Ascending aorta (tissue), 2 donors: ENCODE measurements at places on chromosomes 12 and 14. TPM values are rescaled to one million over a fixed set of nuclear protein-coding genes. Genes with fewer than 3 reads are reported as not detected.
A peak's percentile ranks its signal among the peaks of the same experiment; 100 is the strongest.

- no peaks in the 10 kb centered on the region for H3K27me3 ChIP-seq
- no peak overlapping the region for H3K4me3 ChIP-seq
- H3K36me3 ChIP-seq: no peaks in the 10 kb centered on the region
These were observed 85.7 kb downstream of the PPP2R5E start for GRCh38 chr14:63457498-63457897.

DNA sequence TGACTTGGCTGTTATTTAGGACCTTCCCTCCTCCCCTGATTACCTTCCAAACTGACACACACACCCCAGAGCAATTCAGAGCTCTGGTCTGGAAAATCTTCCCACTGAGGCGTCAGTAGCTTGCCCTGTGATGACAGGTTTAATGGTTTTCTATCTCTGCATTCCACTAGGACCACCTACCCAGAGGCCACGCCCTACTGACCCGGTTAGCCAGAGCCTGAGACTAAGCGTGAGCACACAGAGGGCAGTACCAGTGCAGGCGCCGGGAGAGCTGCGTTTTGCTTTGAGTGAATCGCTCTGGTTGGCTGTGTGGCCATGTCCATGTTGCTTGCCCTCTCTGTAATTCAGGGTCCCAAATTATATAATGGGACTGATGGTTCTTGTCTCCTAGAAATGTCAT is 36.2 kb upstream of the ATP2A2 start:
- H3K4me1 ChIP-seq: peaks cover 24% of the 10 kb centered on the region
- DNase-seq: no peak
- H3K4me3 ChIP-seq: no peak overlapping the region
- H3K27me3 ChIP-seq: no peaks in the 10 kb centered on the region
- H3K36me3 ChIP-seq: no peaks in the 10 kb centered on the region

GRCh38 chr12:126706300-126706699 is 1560.7 kb upstream of the TMEM132C start:
- no peak overlapping the region for H3K4me3 ChIP-seq
- H3K27me3 ChIP-seq: no peaks in the 10 kb centered on the region
- DNase-seq: no peak
- H3K36me3 ChIP-seq: no peaks in the 10 kb centered on the region
- H3K27ac ChIP-seq: no peak overlapping the region

DNA sequence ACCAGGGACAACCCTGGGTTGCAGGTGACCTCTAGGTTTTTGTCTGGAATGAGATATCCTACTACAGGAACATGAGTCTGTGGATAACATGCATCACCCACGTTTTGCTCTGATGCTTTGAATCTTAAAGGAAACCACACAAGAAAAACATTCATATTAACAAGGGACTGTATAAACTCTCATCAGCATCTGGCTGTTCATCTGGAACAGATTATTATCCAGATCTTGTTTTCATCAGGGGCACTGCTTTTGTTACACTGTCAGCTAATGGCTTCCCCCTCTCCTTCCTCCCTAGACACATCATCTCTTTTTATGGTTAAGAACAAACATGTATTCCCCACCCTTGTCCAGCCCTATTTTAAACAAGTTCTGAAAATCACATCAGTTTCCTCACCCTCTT is 1095.7 kb downstream of the AACS start:
- no peak for DNase-seq
- no peak overlapping the region for H3K27ac ChIP-seq
- H3K4me1 ChIP-seq: no peaks in the 10 kb centered on the region
- H3K36me3 ChIP-seq: no peaks in the 10 kb centered on the region
- H3K4me3 ChIP-seq: no peak overlapping the region
- H3K27me3 ChIP-seq: no peaks in the 10 kb centered on the region

DNA sequence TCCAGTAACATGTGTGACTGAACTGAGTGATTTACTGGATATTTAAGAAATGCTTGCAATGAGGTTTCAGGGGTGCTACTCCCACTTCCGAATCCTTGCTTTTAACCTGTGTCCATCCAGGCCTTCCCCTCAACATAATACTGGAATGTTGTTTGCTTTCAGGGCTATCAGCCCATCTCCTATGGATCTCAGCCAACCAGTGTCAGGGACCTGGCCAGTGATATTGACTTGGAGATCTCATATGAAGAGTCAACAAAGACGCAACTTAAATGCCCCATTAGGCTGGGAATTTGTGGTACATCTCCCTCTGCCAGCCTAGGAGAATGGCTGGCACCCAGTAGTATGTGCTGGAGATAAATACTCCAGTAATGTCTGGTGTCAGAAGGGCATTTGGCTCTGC is 889 bp upstream of the IFT43 start:
- H3K36me3 ChIP-seq: no peaks in the 10 kb centered on the region
- no peak overlapping the region for H3K4me3 ChIP-seq
- H3K27ac ChIP-seq: peak overlapping the region; percentile 99
- H3K27me3 ChIP-seq: no peaks in the 10 kb centered on the region

- no peak overlapping the region for H3K4me3 ChIP-seq
- H3K36me3 ChIP-seq: no peaks in the 10 kb centered on the region
- no peak for DNase-seq
- H3K27ac ChIP-seq: no peak overlapping the region
- no peaks in the 10 kb centered on the region for H3K27me3 ChIP-seq
These were observed 266.7 kb downstream of the EMP1 start for GRCh38 chr12:13463189-13463588.

- no peaks in the 10 kb centered on the region for H3K4me1 ChIP-seq
- no peak overlapping the region for H3K4me3 ChIP-seq
- no peak overlapping the region for H3K27ac ChIP-seq
- no peaks in the 10 kb centered on the region for H3K27me3 ChIP-seq
- no peak for DNase-seq
These were observed 80.2 kb downstream of the ELK3 start for GRCh38 chr12:96274331-96274730.

GRCh38 chr12:56867216-56867615 is 67.0 kb downstream of the SDR9C7 start:
- DNase-seq: no peak
- no peak overlapping the region for H3K4me3 ChIP-seq
- H3K27ac ChIP-seq: no peak overlapping the region
- no peaks in the 10 kb centered on the region for H3K36me3 ChIP-seq
- no peaks in the 10 kb centered on the region for H3K27me3 ChIP-seq

DNA sequence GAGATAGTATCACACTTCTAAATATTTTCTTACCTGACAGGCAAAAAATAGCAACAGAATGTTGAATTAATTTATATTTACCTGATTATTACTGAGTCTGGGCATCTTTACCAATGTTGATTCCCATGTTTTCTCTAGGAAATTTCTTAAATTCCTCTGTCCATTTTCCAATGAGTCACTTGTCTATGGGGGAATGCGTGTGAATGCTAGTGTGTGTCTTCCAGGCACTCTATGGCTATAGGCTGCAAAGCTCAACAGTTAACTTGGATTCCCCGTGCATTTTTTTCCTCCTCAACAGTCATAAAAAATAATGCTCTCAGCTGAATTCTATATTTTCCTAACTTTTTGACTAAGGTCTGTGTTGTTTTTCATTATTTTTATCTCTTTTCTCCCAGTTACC is 1385.8 kb upstream of the FLRT2 start:
- H3K27ac ChIP-seq: no peak overlapping the region
- H3K4me3 ChIP-seq: no peak overlapping the region
- no peaks in the 10 kb centered on the region for H3K4me1 ChIP-seq
- H3K27me3 ChIP-seq: no peaks in the 10 kb centered on the region

DNA sequence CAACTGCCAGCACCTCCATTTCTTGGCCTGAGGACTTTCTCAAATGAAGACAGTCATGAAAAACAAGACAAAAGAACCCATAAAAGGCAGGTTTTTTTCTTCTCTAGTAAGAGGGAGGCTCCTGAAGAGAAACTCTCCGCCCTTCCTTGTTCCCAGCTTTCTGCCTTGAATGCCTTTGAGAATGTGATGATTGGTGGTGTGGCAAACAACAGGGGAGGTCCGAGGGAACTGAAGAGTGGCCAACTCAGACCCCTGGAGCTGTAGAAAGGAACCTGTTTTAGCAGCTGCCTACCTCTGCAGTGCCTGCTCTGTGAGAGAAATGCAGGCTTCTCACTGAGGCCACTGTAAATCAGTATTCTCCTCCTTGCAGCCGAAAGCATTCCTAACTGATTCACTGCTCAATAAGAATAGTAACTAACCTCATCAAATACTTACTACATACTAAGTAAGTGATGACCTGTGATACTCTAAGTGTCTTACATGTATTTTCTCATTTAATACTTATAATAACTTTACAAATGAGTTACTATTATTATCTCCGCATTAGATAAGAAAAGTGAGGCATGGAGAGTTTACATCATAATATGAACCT is 16.7 kb upstream of the ERC1 start:
- H3K27me3 ChIP-seq: no peaks in the 10 kb centered on the region
- DNase-seq: no peak
- H3K27ac ChIP-seq: no peak overlapping the region
- H3K4me3 ChIP-seq: no peak overlapping the region
- H3K36me3 ChIP-seq: no peaks in the 10 kb centered on the region
- no peaks in the 10 kb centered on the region for H3K4me1 ChIP-seq

GRCh38 chr12:67436230-67436629 is 167.1 kb downstream of the CAND1 start:
- peak overlapping the region; percentile 68 for H3K27ac ChIP-seq
- H3K36me3 ChIP-seq: no peaks in the 10 kb centered on the region
- no peaks in the 10 kb centered on the region for H3K27me3 ChIP-seq

MAP4K5 gene
- total RNA-seq: 249 TPM

HOMEZ gene
- total RNA-seq: 7.3 TPM

NR4A1 gene
- total RNA-seq: 722 TPM

SLC5A8 gene
- total RNA-seq: 0.11 TPM

HCAR1 gene
- total RNA-seq: not detected

MYF6 gene
- total RNA-seq: not detected

GALNT6 gene
- total RNA-seq: 67.2 TPM

CPM gene
- 48.1 TPM for total RNA-seq

PRPF39 gene
- 43.2 TPM for total RNA-seq

GALNT16 gene
- 38.0 TPM for total RNA-seq
